Activated CD4-positive, alpha-beta T cell treated with anti-CD3 and anti-CD28 coated beads, Interleukin-2, amount 50 U/mL, for 48 hours (primary cell): ENCODE measurements at places on chromosomes 3 and 15.

GRCh38 chr3:53166206-53166605 is 5.2 kb downstream of the PRKCD start:
- DNase-seq, result no peak

- DNase-seq, result no peak
Measured at GRCh38 chr15:29550834-29551465, 271.3 kb downstream of the TJP1 start.

DNA sequence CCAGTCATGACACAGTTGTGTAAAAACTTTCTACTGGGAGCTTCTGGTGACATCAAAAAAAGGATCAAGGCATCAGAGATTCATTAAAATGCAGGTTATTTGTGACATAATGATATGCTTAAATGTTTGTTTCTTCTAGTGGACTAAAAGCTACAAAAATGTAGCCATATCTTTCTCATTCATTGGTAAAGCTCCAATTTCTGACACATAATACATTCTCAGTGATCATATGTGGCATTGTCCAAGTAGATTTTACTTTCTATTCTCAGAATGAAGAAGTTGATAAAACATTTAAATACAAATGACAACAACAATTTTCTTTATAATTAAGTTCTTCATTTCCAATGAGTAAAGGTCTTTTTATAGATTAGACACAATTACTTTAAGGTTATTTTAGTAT is 71.0 kb upstream of the ARHGEF26 start:
- no peak for DNase-seq

DNA sequence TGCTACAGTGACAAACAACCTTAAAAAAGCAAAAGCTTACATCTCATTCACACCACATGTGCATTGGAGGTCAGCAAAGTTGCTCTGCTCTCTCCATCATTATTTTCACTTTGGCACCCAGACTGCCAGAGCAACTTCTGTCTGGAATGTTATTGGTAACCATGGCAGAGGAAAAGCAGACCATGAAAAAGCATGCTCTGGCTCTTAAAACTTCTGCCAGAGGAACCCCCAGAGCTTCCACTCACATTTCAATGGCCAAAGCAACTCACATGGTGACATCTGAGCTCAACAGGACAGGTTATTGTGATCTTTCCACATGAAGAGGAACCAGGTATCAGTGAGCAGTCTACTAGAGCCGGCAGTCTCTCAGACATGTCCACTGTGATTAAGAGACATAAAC is 21.9 kb upstream of the FRMD5 start:
- DNase-seq, result no peak

GRCh38 chr3:31544634-31545033 is 11.9 kb downstream of the STT3B start:
- no peak for DNase-seq

DNA sequence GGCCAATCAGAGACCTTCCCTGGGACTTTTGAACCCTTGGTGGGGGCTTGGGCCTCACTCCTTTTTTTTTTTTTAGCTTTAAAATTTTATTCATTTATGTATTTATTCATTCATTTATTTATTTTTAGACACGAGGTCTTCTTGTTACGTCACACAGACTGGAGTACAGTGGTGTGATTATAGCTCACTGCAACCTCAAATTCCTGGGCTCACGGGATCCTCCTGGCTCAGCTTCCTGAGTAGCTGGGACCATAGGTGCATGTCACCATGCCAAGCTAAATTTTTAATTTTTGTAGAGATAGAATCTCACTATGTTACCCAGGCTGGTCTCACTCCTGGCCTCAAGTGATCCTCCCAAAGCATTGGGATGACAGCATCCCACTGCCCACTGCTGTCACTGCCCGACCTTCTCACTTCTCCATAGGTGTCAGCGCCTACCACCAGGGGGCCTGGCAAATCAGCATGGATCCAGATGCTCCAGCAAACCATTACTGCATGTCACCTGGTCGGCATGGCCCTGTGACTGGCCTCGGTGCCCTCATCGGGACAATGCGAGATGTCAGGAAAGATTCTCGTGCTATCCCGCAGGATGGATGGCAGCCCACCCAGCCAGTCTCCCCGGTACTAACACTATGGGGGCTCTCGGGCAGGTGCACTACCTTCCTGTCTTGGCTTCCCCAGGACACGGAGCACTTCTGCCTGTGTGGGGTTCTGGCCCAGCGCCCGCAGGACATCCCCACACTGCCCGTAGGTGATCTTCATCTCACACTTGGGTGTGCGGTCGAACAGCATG is 3.0 kb downstream of the MYL3 start:
- peak; percentile 45 for DNase-seq

DNA sequence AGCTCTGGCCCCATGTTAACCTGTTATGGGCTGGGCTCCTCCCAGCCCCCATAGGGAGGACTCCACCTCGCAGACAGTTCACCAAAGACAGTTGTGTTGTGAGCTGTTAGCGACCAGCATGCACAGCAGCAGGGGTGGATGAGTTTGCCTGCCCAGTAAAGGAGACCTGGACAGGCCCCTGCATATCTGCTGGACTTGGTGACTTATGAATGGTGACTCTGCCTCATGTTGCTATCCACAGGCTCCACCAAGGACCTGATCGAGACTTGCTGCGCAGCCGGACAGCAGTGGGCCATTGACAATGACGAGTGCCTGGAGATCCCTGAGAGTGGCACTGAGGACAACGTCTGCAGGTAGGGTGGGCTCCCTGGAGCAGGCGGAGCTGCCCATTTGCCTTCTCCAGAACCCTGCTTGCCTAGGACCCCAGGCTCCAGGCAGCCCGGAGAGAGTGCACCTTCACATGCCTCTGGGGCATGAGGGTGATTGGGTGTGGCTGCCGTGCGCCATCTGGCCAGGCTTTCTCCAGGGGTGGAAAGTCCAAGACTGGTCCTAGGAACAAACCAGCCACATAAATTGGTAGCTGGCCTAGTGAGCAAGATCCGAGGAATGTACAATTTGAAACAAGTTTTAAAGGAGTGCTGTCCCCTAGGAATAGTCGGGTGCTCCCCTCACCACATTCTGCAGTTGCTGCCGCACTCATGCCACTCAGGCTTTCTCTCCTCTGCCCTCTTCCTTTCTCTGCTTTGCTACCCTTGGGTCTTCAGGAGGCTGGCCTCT is 59.1 kb downstream of the FBLN2 start:
- DNase-seq, result no peak

DNA sequence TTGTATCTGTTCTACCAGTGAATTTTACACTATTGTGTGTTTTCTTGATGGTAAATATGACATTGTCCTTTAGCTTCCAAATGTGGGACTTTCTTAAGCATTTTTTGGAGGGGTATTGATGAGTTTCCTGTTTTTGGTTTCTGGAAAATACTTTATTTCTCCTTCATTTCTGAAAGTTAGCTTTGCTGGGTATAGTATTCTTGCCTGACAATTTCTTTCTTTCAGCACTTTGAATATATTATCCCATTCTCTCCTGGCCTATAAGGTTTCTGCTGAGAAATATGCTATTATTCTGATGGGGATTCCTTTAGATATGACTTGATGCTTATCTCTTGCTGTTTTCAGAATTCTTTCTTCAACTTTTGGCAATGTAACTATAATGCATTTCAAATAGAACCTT is 15.4 kb upstream of the ATP2C1 start:
- no peak for DNase-seq

- DNase-seq, result no peak
Measured at GRCh38 chr3:52742418-52743041, 28.2 kb downstream of the NEK4 start.

- no peak for DNase-seq
Measured at GRCh38 chr15:38072348-38073177, 138.1 kb downstream of the TMCO5A start.

- no peak for DNase-seq
Measured at GRCh38 chr3:129644836-129645235, 38.4 kb upstream of the PLXND1 start.

DNA sequence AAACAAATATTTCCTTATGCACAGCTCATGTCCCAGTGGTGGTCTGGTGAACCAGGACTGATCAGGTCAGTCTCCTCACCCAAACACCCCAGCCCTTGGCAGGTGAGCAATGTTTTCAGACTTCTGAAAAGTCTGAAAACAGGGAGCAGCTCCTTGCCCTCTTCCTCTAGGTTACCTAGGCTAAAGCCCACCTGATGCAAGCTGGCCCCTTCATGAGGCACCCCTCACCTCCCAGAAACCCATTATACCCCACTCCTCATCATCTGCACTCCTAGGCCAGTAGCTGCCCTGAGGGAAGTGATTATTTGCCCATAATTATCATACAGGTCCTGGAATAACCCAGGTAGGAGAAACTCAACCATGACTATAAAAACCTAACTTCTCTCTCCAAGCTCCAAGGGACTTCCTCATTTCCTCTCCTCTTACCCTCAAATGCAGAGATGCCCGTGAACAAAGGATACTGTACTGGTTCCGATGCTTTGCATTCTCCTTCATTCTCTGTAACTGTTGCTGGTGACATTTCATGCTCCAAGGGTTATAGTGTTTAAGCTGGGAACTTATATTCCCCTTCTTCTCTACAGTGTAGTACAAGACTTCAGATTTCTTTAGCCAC is 5.2 kb upstream of the NCKIPSD start:
- DNase-seq, result no peak

DNA sequence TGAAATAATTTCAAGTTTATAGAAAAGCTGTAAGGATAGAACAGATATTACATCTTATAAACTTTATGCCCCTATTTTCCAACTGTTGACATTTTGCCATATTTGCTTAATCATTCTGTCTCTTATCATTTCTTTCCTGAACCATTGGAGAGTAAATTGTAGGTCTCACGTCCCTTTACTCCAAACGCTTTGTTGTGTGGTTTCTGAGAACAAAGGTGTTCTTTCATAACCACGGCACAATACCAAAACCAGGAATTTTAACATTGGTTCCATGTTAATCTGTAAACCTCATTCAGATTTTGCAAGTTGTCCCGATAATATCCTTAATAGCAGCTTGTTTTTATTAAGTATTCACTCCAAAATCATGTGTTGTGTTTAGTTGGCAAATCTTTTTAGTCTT is 134.8 kb downstream of the AKAP13 start:
- DNase-seq, result no peak

DNA sequence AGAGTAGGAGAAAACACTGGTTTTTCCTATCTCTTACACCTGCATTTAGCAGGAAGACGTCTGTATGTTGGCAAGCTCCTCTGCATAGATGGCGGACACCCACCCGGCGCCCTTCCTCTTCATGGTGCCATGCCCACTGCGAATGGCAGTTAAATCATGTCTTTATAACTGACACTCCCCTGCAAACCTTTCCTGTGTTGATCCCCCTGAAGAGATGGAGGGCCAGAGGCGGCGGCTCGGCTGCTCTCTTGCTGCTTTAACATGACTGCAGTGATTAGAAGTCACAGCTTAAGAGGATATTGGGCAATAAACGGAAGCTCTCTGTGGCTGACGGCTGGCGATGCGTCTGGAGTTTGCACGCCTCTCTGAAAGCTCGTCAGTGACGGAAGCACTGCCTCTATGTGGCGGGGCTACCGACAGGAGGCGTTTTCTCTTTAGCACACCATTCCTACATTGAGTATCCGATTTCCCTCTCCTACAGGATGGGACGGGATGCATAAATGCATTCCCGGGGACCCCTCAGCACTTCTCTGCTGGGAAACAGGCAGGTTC is 25.5 kb upstream of the SNRPA1 start:
- peak; percentile 66 for DNase-seq

DNA sequence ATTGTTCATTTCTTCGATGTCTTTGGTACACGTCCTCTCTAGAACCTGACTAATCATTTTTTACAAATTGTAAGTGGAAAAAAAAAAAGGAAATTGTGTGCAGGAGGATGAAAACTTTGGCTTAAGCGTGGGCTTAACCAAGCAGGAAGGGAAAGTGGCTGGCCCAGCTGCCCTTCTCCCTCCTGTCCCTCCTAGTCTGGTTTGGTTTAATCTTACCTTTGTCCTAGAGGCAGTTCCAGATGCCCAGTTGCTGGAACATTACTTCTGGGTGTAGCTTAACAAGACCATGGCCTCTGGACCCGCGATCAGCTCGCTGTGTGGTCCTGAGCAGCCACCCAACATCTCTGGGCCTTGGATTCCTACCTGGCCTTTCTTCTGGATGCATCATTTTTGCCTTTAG is 15.4 kb downstream of the PAQR5 start:
- no peak for DNase-seq

GRCh38 chr15:29635513-29636098 is 186.7 kb downstream of the TJP1 start:
- no peak for DNase-seq

GRCh38 chr15:33292717-33293307 is 18.0 kb upstream of the RYR3 start:
- DNase-seq, result peak; percentile 66

GRCh38 chr3:113606539-113607218 is 74.3 kb downstream of the SIDT1 start:
- DNase-seq, result peak; percentile 36

DNA sequence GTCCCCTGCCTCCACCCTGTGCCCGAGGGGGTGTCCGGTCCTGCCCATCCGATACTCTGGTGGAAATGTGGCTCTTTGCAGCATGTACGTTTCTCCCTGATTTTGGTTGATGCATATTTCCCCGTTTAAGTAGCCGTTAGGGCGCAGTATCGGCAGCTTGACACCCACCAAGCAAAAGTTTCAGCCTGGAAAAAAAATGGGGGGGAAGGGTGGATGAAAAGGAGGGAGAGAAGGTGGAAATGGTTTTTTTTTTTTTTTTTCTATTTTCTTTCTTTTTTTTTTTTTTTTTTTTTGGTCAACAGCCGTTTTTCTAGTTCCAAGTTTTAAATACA is 1.3 kb downstream of the RAP2B start:
- DNase-seq, result no peak

DNA sequence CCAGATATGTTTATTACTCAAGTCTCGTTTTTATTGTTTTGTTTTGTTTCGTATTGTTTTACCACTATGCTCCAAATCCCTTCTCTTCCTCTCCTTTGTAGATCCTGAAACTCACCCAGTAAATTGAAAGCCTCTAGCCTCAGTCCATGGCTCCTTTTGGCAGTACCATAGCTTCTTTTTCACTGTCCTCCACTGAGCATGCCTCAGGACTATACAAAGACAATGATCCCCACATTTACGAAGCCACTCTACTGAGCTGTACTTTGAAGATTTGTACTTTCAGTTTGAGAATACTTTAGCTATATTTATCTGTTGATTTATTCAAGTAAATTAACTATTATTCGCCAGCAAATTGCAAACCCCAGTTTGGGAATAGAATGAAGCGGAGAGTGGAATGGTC is 159.1 kb upstream of the SLITRK3 start:
- DNase-seq, result no peak

GRCh38 chr15:90463381-90463780 is 66.3 kb upstream of the CRTC3 start:
- DNase-seq, result no peak

GRCh38 chr3:113249111-113249510 is 37.8 kb downstream of the BOC start:
- no peak for DNase-seq
